Activated CD8-positive, alpha-beta T cell treated with anti-CD3 and anti-CD28 coated beads for 36 hours (primary cell): ENCODE measurements at places on chromosomes 1 and 21. TPM values are rescaled to one million over a fixed set of nuclear protein-coding genes. Genes with fewer than 3 reads are reported as not detected.

DNA sequence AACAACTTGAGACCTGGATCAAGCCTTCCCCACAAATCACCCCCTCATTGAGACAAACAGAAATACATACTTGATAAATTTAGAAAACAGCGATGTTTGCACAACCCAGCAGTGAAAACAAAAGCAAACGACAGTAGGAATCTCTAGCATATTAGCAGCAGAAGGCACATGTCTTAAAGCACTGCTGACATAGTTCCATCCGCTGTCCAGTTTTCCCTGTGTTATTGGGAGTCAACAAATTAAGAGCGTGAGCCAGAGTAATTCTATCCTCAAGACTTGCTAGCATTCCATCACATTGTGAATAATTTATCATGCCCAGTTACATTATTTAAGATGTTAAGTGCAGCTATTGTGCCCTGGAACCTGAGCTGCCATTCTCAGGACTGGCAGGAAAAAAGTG is 55.3 kb downstream of the IGSF5 start:
- no peaks in the 10 kb centered on the region for H3K4me1 ChIP-seq
- H3K36me3 ChIP-seq: no peaks in the 10 kb centered on the region
- H3K27ac ChIP-seq: no peak overlapping the region
- no peaks in the 10 kb centered on the region for H3K27me3 ChIP-seq
- H3K4me3 ChIP-seq: no peak overlapping the region
- no peak for DNase-seq

DNA sequence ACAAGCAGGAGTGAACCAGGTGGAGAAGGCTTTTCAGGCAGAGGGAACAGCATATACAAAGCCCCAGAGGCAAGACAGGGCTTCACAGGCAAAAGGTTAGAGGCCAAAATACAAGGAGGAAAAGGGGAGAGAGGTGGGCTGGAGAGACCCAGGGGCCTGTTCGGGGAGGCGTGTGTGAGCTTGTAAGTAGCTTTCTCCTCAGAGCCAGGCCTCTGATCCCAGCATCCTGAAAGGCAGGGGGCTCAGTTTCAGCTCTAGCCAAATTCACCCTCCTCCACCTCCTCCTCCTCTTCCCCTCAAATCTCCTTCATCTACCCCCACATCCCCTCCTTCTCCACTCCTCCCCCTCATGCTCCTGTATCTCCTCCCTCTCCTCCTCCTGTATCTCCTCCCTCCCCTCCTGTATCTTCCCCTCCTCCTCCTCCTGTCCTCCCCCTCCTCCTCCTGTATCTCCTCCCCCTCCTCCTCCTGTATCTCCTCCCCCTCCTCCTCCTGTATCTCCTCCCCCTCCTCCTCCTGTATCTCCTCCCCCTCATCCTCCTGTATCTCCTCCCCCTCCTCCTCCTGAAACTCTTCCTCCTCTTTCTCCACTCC is 148.6 kb downstream of the ST6GALNAC5 start:
- H3K27me3 ChIP-seq: no peaks in the 10 kb centered on the region
- no peak overlapping the region for H3K27ac ChIP-seq
- DNase-seq: no peak
- no peaks in the 10 kb centered on the region for H3K36me3 ChIP-seq
- H3K4me3 ChIP-seq: no peak overlapping the region

- peaks cover 4% of the 10 kb centered on the region for H3K27me3 ChIP-seq
- H3K36me3 ChIP-seq: no peaks in the 10 kb centered on the region
- no peaks in the 10 kb centered on the region for H3K4me1 ChIP-seq
- no peak for DNase-seq
Observed at GRCh38 chr1:29465755-29466154, 229.4 kb downstream of the PTPRU start.

DNA sequence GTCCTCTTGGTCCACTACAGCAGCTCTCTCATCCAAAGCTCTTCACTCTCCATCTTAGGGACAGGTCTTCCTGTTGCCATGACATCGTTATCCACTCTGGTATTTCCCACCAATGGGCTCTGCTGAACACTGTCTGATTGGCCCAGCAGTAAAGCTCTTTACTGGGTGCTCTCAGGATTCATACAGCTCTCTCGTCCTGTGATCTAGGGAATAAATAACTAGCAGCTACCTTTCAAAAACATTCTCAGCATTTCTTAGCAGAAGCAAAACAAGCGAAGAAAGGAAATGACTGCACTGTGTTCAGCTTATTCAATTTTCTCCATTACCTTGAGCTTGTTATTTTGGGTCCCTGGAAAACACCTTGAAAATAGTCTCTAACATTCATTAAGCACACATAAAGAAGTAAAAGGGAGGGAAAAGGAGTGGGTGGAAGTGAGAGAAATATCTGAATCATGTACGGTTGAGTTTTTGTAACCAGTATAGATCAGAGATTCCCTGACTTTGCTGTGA is 163.4 kb upstream of the SGIP1 start:
- peak overlapping the region; percentile 93 for H3K27ac ChIP-seq
- no peaks in the 10 kb centered on the region for H3K27me3 ChIP-seq
- no peak for DNase-seq
- peaks cover 90% of the 10 kb centered on the region for H3K4me1 ChIP-seq

DNA sequence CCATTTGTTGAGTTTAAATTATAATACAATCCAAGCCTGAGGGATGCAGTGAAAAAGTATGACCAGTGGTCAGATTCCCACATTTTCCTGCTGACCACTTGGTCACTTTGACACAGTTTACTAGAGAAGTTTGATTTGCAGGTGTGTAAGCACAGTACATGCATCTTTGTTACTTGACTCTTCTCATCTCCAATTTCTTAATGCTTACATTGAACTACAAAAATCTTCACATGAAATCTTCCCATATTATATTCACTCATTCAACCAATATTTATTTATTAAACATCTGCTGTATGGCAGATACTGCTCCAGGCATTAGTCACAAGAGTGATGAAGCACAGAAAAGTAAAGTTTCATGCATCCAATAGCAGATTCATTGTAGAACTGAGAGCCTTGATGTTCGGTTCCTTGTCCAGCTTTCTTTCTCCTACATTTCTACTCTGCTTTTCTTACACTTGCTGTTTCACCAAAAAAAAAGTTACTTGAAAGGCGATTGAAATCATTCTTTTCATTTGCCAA is 211.7 kb downstream of the NFIA start:
- peaks cover 3% of the 10 kb centered on the region for H3K27me3 ChIP-seq
- no peak overlapping the region for H3K27ac ChIP-seq
- no peak for DNase-seq
- no peak overlapping the region for H3K4me3 ChIP-seq
- H3K36me3 ChIP-seq: peaks cover 7% of the 10 kb centered on the region

Gene PBX1
- not detected for total RNA-seq

Gene IFI44
- 37.2 TPM for total RNA-seq

Gene S100A12
- not detected for total RNA-seq

Gene BROX
- total RNA-seq: 32.8 TPM

Gene RGS8
- total RNA-seq: not detected
